ENCODE measurements at places on chromosomes 12 and 14.

GRCh38 chr12:911191-911826 is 38.2 kb downstream of the RAD52 start:
- no peak for DNase-seq

GRCh38 chr14:93331728-93332396 is 974 bp downstream of the BTBD7 start:
- DNase-seq: no peak

DNA sequence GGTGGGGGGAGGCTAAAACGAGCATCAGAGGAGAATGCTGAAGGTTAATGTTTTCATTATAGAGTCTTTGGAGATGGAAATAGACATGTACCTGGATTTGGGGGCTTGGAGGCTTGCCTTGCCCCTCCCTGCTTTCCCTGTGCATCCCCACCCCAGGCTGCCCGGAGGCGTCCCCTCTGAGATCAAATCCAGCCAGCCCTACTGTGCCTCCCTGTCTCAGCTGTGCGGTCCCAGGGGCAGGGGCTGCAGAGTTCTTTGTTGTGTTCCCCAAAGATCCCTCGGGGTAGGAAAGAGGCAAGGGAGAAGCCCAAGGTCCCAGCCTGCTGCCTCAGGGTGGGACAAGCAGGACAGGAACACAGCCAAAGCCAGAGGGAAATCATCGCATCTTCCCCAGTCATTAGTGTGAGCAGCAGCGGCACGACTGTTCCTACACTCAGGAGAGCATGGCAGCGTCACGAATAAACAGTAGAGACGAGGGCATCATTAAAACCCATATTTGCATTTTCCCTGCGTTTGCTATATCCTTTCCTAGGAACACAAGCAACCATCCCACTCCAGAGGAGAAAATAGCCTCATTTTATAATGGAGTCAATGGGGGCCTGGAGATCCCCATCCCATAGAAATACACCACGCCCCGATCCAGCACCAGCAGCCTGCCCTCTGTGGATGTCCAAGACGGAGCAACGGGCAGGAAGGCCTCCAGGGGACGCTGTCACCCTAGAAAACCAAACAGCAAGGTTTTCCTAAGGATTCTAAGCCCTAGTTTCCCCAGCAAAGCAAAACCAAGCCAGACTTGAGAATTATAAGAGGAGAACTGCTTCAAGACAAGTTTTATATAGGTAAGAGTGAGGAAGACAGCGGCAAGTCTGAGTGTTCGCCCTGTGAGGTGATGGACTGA is 32.4 kb downstream of the ANO2 start:
- no peak for DNase-seq

DNA sequence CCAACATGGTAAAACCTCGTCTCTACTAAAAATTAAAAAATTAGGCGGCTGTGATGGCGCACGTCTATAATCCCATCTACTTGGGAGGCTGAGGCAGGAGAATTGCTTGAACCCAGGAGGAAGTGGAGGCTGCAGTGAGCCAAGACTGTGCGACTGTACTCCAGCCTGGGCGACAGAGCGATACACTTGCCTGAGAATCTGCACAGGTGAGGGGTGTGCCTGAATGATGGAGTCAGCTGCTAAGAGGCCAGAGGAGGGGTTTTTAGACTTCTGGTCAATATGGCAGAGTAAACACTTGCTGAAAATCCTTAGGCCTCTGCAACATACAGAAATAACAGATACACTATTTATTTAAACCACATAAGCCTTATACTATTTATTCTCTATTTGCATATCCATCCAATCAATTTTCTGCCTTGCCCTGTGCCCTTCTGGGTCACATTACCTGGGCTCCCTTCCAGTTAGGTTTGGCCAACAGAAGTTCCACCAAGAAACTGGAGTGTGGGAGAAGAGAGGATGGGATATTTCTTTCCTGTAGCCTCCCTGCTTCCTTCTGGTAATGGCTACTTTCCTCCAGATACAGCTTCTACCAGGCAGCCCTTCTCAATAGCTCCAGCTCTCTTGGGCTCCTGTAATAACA is 117.6 kb downstream of the EFCAB11 start:
- no peak for DNase-seq

GRCh38 chr12:119669744-119670472 is 2.0 kb downstream of the PRKAB1 start:
- no peak for DNase-seq

- peak; percentile 66 for DNase-seq
These were observed 125.7 kb downstream of the TSPAN9 start for GRCh38 chr12:3202734-3203446.

DNA sequence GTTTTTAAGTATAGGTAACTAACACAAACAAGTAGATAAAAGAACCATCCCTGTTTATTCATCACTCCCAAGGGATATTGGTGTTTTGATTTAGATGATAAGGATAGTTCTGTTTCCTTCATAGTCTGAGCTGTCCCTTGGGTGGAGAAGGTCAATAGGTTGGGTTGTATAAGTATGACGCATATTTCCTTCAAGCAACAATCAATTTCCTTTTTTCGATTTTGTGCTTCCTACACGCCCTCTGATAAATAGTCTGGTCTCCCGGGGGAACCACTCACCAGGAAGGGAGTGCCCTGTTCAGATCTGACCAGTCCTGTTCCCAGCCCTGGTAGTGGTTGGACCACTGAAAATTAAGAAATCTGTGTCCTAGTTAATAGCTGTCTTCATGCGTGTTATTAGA is 378.8 kb upstream of the FAR2 start:
- DNase-seq: no peak

Measured in activated CD8-positive, alpha-beta memory T cell treated with anti-CD3 and anti-CD28 coated beads for 48 hours (primary cell).